ENCODE measurements at places on chromosomes 6 and 20.

- DNase-seq: no peak
Measured at GRCh38 chr20:45105317-45105716, 4.4 kb upstream of the KCNS1 start.

DNA sequence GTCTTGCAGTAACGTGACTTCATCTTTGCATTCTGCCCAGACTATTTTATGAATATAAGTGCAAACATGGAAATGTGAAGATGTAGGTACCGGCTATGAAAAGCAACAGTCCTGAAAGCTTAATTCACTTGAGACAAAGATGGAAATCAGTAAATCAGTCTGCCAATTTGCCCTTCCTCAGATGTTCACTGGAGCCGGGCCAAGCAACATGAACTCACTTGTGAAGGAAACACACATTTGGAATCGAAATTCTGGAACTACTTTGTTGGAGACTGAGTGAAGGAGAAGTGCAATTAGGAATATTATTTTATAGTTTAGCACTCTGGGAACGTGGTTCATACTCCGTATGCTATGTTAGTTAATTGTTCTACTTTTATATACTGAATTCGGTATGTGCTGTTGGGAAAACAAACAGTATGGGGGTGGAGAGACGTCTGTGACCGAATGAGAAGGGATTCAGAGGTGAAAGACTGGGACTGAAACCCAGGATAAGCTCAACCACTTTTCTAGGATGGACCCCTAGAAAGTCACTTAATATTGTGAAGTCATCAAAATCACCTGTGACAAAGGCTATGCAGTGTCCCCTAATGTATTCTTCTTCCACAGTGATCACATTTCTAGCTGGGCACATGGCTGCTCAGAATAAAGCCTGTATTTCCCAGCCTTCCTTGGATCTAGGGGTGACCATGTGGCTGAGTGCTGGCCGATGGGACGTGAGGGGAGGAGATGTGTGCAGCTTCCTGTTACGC is 95.5 kb downstream of the PREX1 start:
- DNase-seq: no peak

DNA sequence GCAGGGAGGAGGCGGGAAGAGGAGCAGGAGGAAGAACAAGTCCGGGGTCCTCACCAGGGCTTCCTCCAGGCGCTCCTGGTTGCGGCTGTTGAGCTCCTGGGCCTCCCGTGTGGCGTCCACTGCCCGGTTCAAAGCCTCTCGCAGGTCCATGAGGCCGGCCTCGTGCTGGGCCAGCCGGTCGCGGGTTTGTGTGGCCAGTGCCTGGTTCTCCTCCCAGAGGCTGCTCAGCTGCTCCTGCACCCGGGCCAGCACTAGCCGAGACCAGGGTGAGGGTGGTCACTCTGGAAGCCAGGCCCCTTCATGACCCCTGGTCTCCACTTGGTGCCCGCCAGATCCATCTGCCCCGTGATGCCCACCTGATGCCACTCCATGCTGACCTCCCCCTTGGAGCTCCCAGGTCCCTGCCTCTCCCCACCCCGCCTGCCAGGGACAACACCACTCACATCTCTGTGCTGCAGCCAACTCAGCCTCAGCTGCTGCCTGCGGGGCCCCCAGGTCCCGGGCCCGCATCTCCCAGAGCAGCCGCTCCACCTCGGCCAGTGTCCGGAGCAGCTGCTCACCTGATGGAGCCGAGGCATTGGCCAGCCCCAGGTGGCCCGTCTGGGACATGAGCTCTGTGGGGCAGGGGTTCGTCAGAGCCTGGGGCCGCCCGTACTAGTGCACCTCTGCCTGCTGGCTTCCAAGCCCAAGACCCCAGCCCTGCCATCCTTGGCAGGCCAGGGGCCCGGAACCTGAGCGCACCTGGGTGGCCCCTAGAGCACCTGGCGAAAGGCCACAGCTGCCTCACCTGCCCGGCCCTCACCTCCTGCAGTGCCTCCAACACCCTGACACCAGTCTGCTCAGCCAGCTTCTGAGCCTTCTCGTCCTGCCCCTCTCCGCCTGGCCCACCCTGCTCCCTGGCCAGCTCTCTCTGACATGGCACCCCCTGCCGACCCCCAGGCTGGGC is 15.9 kb downstream of the ADRM1 start:
- DNase-seq: no peak

DNA sequence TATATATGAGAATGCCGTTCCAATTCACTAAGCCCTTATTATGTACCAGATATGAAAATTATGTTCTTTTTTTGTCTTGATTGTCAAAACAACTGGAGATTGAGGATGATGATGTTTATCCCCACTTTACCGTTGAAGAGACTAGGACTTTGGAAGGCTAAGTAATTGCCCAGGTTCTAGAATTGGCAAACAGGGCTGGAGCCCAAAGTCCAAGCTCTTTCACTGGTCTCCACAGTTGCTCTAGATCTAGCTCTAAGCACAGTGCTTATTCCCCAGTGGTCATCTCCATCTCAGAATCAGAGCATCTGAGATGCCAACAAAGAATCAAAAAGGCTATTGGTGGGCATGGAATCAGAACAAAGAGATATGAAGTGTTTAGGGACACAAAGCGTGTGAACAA is 215.3 kb upstream of the FOXA2 start:
- DNase-seq: no peak

GRCh38 chr6:64040113-64040512 is 404.5 kb downstream of the PHF3 start:
- DNase-seq: no peak

DNA sequence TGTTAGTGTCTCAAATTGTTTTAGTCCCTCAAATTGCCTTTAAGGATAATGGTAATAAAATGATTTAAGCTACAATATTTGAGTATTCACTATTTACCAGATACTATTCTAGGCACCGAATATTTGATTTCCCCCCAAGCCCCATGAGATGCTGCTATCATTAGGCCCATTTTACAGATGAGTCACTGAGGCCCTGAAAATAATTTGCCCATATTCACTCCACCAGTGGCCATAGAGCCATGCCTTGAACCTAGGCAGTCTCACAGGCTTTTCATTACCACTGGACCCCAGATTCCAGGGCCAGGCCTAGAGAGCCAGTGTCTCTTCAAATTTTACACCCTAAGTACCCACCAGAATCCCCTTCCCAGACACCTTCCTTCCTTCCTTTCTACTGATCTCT is 133.7 kb downstream of the LINC00237 start:
- no peak for DNase-seq

DNA sequence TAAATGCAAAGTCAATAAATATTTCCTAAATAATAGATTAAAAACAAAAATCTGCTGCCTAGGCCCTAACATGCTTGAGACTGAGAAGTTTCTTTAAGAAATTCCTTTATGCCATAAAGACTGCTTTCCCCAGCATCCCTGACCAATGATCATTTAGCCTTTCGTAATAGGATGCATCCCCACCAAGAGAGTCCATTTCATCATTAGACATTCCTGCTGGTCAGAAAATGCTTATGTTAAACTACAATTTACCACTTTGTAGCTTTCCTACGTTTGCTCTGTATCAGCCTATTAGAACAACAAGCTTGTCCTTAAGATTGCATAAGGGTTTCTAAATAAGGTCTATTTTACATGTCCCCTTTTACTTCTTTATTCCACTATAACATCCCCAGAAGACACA is 59.8 kb upstream of the HSF2 start:
- DNase-seq: no peak

DNA sequence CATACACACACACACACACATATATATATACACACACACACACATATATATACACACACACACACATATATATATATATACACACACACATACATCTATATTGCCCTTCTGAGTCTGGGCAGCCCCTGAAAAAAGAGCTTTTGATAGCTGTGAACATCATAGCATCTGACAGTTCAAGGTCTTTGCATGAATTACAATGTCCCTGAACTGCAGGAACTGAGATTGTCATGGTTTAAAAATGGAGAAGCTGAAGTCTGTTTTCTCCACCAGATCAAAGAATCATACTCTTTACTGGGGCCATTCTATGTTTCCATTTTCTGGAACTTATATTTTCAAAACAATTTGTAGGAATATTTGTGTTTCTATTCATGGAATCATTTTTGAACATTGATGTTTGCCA is 189.8 kb downstream of the ZDHHC14 start:
- no peak for DNase-seq

- DNase-seq: no peak
Measured at GRCh38 chr6:170165471-170166117, 125.3 kb downstream of the DLL1 start.

DNA sequence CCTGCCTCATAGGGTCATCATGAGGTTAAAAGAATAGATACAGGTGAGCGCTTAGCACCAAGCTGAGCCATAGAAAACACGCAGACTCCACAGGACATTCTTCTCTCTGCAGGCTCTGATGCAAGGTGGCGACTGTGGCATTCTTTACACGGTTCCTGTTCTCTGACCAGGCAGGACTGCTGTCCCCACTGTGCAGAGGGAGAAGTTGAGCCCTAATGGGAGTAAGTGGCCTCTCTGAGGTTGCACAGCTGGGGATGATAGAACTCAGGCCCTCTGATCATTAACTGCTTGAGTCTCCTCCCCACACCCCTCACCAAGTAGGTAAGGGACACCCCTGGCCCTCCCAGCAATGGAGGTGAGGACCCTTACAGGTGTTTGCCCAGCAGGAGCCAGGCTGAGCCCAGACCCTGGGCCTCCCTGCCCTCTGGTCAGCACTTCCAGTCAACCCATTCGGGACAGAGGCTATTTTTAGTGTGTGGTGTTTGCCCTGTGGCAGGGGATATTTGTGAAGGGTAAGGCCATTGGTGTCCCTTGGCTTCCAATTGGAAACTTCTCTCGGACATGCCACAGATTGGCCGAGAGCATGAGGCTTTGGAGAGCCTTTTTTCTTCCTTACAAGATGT is 116.8 kb downstream of the VEGFA start:
- no peak for DNase-seq
